ENCODE measurements at places on chromosomes 1 and 21.
A peak's percentile ranks its signal among the peaks of the same experiment; 100 is the strongest.

DNA sequence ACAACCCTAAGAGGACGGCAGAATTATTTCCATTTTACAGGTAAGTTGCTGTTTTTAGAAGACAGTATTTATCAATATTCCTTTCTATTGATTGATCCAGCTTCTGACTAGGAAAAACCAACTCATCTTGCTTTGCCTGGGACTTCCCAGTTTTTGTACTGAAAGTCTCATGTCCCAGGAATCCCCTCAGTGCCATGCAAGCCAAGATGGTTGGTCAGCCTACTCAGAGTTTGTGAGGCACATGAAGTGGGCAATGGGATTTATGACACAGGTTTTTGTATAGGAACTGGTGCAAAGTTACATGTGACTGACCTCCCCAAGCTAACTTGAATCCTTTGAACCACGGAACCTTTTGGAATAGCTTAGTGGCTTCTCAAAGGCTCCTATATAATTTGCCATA, 45.5 kb downstream of the GNG12 start:
- no peak for DNase-seq

DNA sequence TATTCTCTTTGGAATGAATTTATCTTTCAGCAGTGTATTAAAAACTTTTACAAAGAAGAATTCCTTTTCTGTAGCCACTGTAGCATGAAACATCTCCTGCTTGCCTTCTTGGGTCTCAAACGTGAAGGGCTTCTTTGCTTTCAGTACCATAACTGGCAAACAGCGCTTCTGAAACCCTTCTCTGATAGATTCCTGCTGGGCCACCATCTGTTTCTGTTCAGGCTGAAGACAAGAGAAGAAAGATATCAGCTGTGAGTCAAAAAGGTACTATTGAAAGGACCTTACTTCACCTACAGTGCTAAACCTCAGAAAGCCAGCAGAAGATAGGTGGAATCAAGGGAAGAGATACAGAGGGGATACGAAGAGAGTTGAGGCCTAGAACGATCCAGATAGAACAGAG, 10.5 kb downstream of the AIM2 start:
- no peak for DNase-seq

GRCh38 chr1:248860007-248860406, 1.1 kb upstream of the ZNF692 start:
- no peak for DNase-seq

DNA sequence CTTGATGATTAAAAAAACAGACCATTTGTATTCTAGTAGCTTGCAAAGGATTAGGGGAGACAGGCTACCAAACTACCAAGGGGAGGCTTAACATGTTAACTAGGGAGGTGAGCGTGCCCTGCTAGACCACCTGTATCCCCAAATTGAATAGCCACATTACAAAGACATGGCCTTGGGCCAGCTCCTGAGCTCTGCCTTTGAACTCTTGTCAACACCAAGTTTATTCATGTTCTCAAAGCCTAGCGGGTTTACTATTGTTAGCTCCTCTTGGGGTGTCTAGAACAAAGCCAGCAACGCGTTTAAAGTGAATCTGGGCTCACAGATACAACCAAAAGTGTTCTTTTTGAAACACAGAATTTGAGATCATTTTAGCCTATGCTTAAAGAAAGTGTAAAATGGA, 36.3 kb downstream of the SMYD2 start:
- no peak for DNase-seq

- DNase-seq, result no peak
Measured at GRCh38 chr1:225896494-225896893, 7.5 kb upstream of the LEFTY1 start.

DNA sequence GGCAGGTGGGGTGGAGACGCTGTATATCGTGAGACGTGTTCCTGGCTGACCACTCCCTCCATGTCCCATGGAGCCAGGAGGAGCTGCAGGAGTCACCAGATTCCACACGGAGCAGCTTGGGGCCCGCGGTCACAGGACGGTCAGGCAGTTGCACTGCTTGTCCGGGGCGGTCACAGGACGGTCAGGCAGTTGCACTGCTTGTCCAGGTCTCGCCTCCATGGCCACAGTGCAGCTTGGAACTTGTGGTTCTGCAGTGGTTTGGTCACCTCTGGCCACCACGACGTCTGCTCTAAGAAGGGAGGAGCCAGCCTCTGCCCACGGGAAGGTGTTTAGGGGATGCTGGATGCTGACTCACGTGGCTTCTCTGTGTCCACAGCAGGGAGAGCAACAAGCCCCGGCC, 33.0 kb downstream of the SLX9 start:
- DNase-seq, result peak; percentile 23

DNA sequence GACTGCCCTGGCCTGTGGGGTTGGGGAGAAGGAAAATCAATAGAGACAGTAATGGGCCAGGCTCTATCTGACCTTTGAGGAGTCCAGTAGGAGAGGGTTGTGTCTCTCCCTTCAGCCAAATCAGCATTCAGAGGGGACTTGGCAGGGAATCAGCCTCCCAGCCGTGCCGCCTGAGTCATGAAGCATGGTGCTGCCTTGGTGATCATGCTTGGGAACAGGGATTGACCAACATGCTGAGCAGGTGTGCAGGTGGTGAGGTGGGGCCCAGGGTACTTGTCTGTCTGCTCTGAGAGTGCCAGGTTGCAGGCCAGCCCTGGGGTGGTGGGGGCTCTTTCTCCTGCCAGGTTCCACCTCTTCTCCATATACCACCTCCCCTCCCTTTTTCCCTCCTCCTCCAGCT, 58.9 kb upstream of the TLR5 start:
- no peak for DNase-seq

DNA sequence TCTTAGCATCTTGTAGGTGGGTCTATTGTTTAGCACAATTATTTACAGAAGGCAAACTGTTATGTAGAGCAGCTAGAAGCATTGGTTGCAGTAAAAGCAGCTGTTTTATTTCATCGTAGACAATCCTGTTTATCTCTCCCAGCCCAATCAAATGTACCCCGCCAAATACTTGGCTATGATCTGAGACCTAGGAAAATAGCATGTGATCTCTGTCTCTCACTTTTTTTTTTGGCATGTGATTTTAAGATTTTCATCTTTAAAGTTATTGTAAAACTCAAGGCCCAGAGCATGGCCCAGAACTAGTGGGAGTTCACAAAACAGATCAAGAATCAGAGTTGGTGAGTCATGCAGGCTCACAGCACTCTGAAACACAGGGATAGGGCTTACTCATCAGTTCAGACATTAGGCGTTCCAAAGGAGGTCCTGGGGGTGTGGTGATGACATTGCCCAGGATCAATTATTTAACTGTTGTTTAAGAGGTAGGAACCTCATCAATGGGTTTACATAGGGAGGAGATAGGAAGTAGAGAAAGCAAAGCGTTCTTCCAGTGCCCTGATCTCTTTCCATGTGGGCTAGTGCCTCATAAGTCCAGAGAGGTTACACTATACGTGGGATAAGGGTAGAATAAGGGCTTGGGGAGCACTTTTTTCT, 40.2 kb downstream of the TBX19 start:
- peak; percentile 85 for DNase-seq

DNA sequence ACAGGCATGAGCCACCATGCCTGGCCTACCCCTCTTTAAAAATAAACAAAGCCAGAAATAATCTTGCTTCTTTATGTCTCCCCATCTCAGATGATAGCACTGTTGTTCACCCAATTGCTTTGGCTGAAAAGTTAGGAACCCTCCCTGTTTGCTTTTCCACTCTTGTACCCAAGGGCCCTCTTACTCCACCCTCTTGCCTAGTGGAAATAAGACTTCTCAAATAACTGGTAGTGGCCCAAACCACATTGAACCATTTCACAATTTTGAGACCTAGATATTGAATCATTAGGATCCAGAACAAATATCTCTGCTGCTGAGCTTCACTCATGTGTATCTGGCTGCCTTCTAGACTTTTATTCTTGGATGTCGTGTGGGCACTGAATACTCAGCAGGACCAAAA, 37.7 kb downstream of the RNF220 start:
- no peak for DNase-seq

DNA sequence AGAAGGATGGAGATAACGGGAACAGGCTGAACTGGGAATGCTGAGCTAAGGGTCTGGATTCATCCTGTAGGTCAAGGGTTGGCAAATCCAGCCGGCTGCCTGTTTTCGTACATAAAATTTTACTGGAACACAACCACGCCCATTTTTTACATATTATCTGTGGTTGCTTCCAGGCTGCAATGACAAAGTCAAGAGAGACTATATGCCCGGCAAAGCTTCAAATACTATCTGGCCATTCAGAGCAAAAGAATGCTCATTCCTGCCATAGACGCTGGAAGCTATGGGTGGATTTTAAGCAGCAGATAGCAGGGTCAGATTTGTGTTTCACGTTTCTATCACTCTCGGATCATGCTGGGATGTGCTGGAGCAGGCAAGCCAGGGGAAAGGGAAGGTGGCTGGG, 137.9 kb upstream of the EDN2 start:
- peak; percentile 98 for DNase-seq

- DNase-seq, result no peak
Measured at GRCh38 chr1:113579256-113580018, 179.8 kb downstream of the PHTF1 start.

DNA sequence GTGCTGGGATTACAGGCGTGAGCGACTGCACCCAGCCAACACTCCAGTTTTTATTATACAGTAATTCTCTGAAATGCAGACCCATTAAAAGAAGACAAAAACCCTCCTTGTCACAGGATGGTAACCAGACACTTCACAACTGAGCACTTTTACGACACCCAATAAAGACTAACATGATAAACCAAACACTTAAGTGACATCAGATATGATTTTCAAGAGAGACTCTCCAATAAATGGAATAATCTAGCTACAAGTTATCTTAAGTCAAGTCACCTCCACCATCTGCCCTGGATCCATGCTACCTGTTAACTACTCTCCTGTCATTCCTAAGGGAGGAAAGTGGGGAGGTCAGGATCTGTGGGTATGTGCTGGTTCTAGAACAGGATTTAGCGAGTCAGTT, 5.6 kb downstream of the GNG12 start:
- peak; percentile 57 for DNase-seq

- no peak for DNase-seq
Measured at GRCh38 chr1:110100335-110100734, 11.9 kb upstream of the UBL4B start.

DNA sequence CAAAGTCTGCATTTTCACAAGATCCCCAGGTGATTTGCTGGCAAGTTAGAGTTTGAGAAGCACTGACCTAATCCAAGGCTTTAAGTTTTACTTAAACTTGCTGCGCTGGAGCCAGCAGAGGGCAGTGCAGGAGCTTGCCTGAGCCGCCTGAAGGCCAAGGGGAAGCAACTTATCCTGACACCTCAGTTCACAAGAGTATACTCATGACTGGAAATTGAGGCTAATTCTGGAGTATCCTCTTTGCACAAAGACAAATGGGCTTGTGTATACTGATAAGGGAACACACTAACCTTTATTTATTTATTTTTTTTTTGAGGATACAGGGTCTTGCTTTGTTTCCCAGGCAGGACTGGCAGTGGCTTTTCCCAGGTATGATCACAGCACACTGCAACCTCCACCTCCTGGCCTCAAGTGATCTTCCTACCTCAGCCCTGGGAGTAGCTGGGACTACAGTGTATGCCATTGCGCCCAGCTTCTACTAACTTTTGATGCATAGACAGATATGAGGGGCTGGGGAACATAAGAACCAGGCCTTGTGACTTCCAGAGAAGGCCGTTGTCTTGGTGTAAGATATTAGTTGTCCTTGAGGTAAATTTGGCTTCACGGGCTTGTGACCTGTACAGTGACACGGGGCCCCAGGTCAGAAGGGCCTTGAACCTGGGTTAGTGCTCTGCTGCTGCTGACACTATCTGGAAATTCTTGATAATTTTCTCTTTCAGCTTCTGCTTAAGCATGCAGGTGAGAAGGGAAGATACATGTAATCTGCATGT, 29.0 kb upstream of the SLAMF1 start:
- DNase-seq, result peak; percentile 56

DNA sequence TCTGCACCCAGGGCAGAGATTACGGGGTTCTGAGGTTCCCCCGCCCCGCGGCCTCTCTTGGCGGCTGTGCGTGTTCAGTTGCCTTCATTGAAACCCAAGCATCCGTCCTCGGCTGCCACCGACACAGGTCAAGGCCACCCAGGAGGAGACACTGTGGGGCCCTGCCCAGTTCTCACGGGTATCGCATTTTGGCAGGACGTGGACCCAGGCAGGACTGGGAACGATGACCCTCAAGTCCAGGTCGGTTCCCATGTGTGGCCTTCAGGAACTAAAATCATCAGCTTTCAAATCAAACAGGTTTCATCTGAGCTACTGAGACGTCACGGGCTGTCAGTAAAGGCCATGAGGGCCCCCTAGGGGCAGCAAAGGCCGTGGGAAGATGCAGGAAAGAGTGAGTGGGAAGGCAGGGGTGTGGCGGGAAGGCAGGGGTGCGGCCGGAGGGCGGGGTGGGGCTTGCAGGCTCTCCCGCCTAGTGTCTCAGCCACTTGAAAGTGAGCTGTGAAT, 7.0 kb upstream of the C1orf174 start:
- DNase-seq, result peak; percentile 15

DNA sequence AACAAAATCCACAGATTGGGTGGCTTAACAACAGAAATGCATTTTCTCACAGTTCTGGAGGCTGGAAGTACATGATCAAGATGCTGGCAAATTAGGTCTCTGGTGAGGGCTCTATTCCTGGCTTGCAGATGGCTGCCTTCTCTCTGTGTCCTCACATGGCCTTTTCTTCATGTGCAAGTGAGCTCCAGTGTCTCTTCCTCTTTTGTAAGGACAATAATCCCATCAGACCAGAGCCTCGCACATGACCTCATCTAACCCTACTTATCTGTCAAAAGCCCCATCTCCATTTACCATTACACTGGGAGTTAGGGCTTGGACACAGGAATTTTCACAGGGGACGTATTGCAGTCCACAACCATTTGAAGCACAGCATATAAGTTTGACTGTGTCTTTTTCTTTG, 181.6 kb downstream of the NEGR1 start:
- DNase-seq, result no peak

DNA sequence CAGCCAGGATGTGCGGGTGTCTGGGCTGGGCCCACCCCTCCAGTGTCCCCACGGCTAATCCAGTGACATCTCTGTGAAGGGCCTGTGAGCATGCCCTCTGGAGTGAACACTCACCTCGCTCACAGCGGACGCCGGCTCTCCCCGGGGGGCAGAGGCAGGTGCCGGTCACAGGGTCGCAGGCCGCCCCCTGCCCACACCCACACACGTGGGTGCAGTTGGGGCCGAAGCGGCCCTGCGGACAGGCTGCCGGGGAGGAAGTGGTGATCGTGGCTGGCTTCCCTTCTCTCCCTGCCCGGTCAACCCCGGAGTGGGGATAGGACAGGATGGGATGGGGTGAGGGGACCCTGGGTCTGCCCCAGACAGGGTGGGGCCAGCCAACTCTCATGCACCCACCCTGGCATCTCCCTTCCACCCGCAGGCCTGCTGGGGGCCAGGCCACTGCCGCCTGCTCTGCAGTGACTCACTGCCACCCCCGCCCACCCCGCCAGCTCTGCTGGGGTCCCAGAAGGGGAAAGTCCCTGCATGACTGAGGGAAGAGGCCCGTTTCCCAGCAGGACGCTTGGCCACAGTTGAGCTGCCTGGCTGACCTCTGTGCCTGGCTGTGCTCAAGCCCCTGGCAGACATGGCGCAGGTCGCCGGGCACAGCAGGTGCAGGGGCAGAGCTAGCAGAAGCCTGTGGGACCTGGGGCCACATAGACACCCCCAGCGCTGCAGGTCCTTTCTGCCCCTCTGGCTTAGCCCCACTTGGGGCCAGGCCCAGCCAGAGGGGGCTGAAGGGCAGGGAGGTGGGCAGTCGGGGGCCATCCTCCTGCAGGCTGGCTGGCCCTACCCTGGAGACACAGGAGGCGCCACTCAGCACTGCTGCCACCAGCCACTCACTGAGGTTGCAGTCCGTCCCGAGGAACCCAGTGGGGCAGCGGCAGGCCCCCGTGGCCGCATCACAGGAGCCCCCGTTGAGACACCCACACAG, 41.6 kb downstream of the ARHGEF16 start:
- no peak for DNase-seq
